ENCODE measurements at places on chromosomes 13 and 19. TPM values are rescaled to one million over a fixed set of nuclear protein-coding genes. Genes with fewer than 3 reads are reported as not detected.

- no peaks in the 10 kb centered on the region for H3K36me3 ChIP-seq
- H3K4me1 ChIP-seq: peaks cover 10% of the 10 kb centered on the region
- no peaks in the 10 kb centered on the region for H3K27me3 ChIP-seq
- no peak overlapping the region for H3K4me3 ChIP-seq
- H3K27ac ChIP-seq: no peak overlapping the region
- DNase-seq: no peak
Observed at GRCh38 chr13:44296856-44297255, 76.8 kb upstream of the SERP2 start.

DNA sequence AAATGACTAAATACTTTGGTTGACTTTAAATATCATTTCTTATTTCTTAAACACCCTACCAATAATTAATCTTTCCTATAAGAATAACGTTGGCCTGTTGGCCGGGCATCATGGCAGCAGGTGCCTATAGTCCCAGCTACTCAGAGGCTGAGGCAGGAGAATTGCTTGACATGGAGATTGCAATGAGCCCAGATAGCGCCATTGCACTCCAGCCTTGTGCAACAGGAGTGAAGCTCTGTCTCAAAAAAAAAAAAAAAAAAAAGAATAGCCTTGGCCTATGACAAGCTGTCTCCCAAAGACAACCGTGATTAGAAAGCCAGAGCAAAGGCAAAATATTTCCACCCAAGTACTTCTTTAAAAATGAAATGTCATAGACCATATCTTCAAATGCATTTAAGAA is 24.5 kb upstream of the KCTD4 start:
- no peaks in the 10 kb centered on the region for H3K4me1 ChIP-seq
- H3K27me3 ChIP-seq: no peaks in the 10 kb centered on the region
- peaks cover 3% of the 10 kb centered on the region for H3K36me3 ChIP-seq
- H3K4me3 ChIP-seq: no peak overlapping the region

- no peak overlapping the region for H3K4me3 ChIP-seq
- peaks cover 28% of the 10 kb centered on the region for H3K36me3 ChIP-seq
- H3K27ac ChIP-seq: no peak overlapping the region
- no peak for DNase-seq
Observed at GRCh38 chr19:55689411-55690108, 14.5 kb downstream of the EPN1 start.

DNA sequence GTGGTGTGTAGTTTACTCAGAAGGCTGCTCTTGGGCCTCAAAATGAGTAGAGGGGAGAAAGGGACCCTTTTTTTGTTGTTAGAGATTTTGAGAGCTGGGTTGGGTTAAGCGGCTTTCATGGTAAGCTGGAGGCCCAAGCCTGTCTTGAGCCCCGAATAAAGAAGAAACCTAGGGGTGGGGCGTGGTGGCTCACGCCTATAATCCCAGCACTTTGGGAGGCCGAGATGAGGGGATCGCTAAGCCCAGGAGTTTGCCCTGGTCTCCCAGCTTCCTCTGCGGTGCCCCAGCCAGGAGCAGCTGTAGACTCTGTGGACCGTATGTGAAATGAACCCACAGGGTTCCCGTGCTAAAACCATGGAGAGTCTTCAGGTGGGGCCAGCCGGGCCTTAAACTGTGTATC is 56.1 kb downstream of the KDM4B start:
- no peak overlapping the region for H3K4me3 ChIP-seq
- no peak for DNase-seq
- H3K27me3 ChIP-seq: no peaks in the 10 kb centered on the region
- no peaks in the 10 kb centered on the region for H3K4me1 ChIP-seq
- H3K27ac ChIP-seq: no peak overlapping the region
- peaks cover 3% of the 10 kb centered on the region for H3K36me3 ChIP-seq

PNPLA6 gene
- total RNA-seq: 41.8 TPM

Data from lung (tissue), 17 donors.